KG1 (cell line): ENCODE measurements at places on chromosomes 16 and 17.

- no peak for DNase-seq
Measured at GRCh38 chr17:7250695-7251627, 573 bp downstream of the CTDNEP1 start.

GRCh38 chr16:88922114-88922825 lies 54.7 kb downstream of the CBFA2T3 start:
- no peak for DNase-seq

- no peak for DNase-seq
Measured at GRCh38 chr17:71329310-71330098, 791.3 kb upstream of the SOX9 start.

DNA sequence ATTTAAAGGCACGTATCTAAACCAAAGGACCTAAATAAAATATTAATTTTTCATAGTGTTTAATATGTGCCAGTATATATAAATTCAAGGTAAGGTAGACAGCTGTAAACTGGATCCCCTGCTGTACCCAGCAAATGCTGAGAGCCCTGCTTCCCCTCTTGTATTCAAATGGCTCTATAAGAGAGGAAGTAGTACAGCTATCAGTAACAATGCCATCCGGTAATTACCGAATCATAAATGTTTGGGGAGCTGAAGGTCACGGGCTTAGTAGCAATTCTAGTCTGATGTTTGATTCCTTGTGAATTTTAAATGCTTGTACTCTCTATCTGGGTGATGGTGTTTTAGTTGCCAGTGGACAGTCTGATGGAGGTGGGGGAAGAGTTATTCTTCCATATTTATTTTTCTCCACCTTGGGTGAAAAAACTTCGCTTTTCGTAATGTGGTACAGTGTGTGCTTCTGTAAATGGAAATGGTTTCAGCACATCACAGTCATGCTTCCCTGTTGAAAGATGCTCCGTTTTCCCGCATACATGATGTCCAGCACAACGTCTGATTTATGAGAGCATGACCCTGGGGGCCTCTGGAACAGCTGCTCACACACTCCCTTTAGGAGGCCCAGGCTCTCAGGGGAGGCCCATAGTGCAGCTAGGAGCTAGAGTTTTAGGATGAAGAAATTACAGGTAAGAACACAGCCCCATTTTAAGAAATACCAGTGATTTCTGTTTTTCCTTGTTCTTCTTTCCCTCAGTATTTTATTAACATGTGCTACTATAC lies 423.9 kb downstream of the WWOX start:
- DNase-seq = no peak

GRCh38 chr16:78939597-78939996 lies 660.9 kb downstream of the MAF start:
- DNase-seq = no peak

- DNase-seq = no peak
Measured at GRCh38 chr17:2814481-2815341, 18.5 kb downstream of the RAP1GAP2 start.

GRCh38 chr16:81513204-81514040 lies 68.8 kb downstream of the CMIP start:
- DNase-seq = peak; percentile 20

DNA sequence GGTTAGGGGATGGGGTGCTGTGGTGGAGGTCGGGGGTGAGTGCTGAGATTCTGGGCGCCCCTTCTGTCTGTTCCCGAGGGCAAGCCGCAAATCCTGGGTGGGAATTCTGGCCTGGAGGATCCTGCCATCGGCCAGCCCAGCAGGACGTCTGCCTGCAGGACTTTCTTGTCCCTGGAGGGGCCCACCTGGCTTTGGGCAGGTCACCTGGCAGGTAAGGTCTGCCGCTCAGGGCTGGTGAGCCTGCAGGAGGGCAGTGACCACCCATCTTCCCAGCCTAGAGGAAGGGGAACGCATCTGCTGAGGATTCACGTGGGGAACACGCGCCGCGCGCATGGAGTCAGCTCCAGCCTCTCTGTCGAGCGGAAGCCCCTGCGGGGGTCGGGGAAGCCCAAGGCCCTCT lies 5.4 kb downstream of the RNF222 start:
- DNase-seq = no peak

- DNase-seq = no peak
Measured at GRCh38 chr16:75821117-75821516, 94.8 kb upstream of the CPHXL start.

- no peak for DNase-seq
Measured at GRCh38 chr17:20063665-20064648, 54.8 kb downstream of the SPECC1 start.

DNA sequence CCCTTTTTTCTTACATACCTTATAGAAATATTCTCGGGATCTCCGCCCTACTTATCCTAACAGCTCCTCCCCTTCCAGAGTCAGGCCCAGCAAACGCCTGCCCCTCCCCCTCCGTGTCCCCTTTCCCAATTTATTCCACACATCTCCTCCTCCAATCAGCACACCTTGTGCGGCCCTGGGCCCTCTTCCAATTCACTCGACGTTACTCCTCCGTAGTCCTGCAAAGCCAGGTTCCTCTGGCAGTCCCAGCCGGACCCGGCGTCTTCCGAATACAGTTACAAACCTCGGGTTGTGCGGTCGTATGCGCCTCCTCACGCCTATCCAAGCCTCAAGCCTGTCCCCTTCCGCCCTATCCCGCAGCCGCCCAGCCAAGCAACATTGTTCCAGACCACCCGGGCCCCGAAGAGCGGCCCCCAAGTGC lies 677 bp downstream of the CBX1 start:
- DNase-seq = no peak

GRCh38 chr17:80605326-80606066 lies 60.9 kb downstream of the RPTOR start:
- DNase-seq = no peak

DNA sequence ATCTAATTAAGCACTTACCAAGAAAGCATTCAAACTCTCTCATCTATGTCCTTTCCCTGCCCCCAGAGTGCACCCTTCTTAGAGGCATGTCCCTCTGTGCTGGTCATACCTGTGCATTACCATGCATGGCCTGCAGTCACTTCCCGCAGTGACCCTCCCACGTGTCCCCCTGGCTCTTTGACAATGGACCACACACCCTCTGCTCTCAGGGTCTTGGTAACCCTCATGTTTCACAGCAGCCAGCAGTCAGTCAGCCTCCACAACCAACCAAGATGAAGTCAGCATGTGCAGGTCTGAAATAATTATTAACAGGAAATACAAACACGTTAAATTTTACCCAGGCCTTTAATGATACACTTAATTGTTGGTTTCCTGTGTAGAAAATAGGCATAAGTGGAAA lies 10.1 kb downstream of the KRT33A start:
- DNase-seq = no peak

DNA sequence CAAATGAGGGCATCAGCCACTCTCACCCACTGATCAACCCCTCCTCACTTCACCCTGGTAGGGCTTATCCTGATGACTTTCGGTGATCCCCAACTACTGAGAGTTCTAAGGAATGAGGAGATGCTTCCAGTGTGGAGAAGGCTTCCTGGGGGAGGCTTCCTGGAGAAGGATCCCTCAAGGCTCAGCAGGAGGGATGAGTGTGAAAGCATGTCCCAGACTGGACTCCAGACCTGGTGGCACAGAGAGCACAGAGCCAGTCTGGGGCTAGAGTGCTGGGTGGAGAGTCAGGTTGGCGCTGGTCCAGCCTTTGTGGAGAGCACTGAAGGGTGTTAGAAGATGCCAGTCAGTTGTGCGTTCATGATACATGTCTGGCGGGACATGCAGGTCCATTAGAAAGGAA lies 53.7 kb downstream of the PLD6 start:
- DNase-seq = no peak

DNA sequence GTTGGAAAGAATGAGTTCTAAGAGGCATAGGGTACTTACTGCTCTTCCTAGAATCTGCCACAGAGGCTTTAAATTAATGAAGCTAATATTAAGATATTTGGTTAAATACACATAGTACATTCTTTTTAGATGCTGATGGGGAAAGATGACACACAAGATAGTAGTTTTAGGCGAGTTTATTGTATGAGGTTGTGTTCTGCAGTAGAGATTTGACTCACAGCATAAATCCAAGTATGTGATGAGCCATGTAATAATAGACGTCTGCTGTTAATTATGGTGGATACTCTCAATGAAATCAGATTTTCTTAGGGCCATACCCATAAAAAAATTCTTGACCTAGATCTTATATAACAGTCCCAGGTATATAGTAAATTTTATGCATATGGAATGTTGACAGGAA lies 8.0 kb downstream of the TNRC6C start:
- no peak for DNase-seq

- no peak for DNase-seq
Measured at GRCh38 chr17:2082003-2082781, 27.3 kb downstream of the HIC1 start.

- DNase-seq = no peak
Measured at GRCh38 chr17:72976971-72977770, 115.3 kb downstream of the SLC39A11 start.

GRCh38 chr17:59753522-59754467 lies 46.3 kb downstream of the VMP1 start:
- peak; percentile 63 for DNase-seq

DNA sequence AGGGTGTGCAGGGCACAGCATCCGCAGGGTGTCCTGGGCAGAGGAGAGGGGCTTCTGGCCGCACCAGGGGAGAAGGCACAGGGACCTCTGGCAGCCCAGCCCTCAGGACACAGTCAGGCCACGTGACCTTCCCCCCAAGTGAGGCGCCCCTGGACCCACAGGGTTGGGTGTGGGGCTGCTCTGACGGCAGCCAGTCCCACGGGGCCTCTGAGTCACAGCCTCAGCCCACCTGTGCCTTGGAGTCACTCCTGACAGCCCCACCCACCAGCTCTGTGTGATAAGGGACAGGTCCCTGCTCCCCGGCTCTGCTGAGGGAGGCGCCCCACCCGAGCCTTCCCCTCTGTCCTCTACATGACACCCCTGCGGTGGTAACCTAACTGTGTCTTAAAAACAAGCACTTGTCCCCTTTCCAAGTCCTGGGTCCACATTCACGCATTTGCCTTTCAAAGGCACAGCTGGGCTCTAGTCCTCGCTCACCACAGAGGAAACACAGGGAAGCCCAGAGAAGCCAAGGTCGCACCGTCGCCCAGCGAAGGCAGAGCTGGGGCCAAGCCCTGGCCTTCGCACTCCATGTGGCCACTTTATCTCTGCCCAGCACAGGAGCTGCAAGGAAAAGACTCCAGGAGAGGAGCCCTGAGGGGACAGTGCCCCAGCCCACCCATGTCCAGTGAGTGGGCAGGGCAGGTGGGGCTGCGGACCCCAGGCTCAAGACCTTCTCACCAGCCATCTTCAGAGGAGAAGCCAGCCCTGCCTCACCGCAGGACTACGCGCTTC lies 5.1 kb upstream of the NPTX1 start:
- no peak for DNase-seq

DNA sequence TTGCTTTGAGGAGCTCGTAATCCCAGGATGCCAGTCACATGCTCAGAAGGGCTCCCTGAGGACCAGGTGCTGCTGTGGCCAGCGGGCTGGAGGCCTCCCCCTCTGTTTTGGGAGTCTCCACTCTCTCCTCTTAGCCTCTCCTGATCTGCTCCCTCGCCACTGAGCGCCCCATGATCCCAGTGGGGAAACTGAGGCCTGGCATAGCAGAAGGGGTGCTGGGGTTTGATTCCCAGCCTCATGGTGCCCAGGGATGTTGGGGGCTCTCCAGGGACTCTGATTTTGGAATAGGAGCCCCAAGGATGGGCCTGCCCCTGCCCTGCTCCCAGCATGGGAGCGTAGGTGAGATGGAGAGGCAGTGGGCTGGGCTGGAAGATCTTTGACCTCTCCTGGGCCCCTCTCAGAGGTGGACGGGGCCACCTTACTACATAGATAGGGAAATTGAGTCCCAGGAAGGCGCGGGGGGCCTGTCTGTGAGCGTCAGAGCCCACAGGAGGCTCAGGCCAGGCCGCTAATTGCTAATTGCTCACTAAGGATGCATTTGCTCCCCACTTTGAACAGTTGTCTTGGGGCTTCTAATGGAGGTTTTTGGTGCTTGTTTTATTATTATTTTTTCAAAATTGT lies 525 bp upstream of the ADCY7 start:
- DNase-seq = no peak

GRCh38 chr17:30230596-30231125 lies 4.8 kb downstream of the SLC6A4 start:
- DNase-seq = no peak

- no peak for DNase-seq
Measured at GRCh38 chr17:78974635-78975591, 4.8 kb downstream of the LGALS3BP start.

DNA sequence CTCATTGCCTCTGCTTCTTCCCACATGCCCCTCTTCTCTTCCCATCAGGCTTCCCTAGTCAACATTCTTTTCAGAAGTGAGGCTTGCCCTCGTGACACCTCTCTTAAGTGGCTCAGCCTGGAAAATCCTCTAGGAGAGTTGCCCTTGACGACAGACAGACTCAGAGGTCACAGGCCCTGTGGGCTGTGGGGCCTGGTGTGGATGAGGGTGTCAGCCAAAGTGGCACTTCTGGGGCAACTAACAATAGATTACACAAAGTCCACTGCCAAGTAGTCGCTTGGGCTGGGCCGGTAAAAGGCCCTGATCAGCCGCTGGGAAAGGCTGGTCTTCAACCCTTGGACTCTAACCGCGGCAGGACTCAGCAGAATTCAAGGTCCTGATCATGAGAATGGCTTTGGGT lies 33.7 kb upstream of the METTL16 start:
- no peak for DNase-seq

- peak; percentile 50 for DNase-seq
Measured at GRCh38 chr16:81738783-81739496, 40.2 kb upstream of the PLCG2 start.

DNA sequence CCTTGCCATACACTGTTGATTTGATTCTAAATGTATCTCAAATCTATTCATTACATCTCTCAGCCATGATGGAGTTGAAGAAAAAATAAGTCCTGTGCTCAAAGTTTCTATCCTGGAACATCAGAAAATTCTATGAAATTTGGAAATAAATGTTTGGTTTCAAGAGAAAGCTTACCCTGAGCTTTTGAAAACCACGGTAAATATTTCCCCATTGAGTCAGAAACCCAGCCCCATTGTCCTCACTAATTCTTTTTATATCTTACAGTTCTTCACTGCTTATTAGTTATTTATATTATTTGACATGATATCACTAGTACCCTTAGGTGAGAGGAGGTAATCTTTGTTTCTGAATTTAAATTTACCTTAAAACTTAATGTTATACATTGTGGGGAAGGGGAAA lies 128.5 kb downstream of the MRTFB start:
- no peak for DNase-seq
